Stimulated activated CD8-positive, alpha-beta memory T cell treated with anti-CD3 and anti-CD28 coated beads, Interleukin-2, amount 100 ng/mL, for 1 hour (primary cell): ENCODE measurements at places on chromosomes 5 and 9.

DNA sequence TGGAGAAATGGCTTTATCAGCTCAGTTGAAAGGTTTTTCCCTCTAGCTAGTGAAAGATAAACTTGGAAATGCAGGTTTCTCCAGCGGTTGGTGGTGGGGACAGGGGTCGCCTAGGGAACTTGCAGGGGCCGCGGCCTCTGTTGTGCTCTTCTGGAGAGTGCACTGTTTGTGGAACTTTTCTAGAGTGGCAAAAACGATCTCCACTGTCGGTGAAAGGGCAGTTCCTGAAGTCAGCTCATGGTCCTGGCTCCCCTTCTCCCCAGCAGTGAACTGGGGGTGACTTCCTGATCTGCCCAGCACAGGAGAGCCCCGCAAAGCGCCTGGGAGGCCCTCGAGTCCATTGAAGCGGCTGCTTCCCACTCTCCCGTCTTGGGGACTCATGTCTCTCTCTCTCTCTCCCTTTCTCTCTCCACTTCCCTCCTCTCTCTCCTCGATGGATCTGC, 3.2 kb downstream of the IRX1 start:
- DNase-seq = no peak

DNA sequence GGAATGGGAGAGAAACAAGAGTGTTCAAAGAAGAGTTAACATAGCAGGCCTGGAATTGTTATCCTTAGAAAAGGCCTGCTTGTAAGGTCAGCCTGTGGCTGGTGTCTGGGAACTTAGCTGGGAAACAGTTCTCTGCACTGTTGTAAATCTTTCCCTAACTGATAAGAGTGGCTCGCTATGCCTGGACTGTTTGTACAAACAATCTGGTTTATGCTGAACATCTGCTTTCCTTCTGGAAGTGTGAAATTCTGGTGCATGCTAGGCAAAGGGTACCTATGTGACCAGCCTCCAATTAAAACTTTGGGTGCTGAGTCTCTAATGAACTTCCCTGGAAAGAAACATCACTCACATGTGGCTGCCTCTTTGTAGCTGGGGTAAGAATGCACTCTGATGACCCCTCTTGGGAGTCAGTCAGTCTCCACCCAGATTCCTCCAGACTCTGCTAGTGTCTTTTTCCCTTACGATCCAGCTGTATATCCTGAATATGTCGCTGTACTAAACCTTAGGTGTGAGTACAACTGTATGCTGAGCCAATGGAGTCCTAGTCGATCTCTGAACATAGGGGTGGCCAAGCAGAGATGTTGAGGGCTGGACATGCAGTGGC, 16.5 kb downstream of the SPARC start:
- DNase-seq = no peak

GRCh38 chr9:130713286-130713960, 19.8 kb downstream of the EXOSC2 start:
- DNase-seq = no peak

DNA sequence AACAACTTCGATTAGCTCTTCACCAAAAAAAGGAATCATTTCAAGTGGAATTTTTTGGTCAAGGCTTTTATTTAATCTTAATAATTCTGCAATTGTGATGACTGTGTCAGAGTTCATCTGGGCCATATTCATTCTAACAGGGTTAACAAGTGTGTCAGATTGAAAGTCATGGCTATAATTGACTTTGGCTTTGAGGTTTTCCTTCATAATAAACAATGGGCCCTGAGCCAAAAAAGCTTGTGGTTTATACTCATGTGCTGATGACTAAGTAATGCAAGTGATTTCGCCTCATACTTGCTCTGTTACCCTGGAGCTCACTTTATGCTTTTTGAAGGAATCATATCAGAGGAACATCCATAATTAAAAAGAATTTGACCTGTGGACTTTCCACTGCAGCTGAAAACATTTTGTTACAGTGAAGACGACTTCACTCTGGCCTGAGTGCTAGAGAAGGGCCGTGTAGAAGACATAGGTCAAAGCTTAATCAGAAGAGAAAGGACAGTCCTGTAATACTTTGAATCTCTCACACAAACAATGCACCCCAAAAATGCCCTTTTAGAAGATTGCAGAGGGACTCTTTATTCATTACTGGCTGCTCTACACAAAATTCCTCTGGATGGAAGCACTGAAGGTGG, 101.7 kb downstream of the GDNF start:
- no peak for DNase-seq

DNA sequence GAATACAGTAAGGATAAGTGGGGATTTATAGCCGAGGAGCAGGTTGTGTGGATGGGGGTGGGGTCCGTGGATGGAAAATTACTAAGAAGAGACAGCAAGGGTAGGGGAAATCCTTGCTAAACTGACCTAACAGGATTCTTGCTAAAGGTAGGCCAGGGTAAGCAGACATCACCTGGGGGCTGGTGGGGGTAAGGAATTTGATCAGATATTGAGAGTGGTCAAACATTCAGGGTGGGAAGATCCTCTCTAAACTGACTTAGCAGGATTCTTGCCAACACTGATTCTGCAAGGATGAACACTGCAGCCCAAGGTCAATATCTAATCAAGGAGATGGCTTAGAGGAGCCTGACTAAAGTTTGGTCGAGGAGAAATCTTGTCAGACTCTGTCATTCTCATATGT, 2.7 kb upstream of the PLGRKT start:
- no peak for DNase-seq

GRCh38 chr5:80957031-80957761, 3.0 kb upstream of the RASGRF2 start:
- DNase-seq = no peak

DNA sequence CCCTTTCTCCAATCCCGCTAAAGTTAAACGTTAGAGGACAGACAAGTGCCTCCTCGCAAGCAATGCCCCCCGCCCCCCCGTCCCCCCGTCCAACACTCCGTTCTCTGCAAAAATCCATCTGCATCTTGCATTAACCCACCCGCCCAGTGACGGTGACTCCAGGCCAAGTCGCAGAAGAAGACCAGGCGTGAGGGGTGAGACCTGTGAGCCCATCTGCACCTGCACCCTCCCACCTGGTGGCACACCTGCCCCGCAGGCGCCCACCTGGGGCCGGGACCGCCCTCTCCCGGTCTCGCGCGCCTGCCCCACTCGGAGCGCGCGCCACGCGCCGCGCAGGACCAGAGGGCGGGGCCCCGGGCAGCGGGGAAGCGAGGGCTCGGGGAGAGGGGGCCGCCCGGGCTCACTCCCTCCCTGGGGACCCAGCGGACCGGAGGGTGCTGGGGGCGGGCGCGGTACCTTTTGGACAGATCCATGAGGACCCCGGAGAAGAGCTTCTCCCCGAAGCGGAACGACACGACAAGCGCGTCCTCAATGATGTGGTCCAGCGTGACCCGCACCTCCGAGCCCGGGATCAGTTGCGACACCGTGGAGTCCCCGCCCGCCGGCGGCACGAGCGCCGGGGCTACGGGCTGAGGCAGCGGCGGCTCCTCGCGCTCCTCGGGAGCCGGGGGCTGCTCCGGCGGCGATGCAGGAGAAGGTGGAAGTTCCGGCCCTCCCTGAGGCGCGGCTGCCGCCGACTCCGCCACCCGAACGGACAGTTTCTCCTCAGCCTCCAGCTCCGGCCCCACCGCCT, 705 bp downstream of the PWWP2A start:
- DNase-seq = peak; percentile 24

DNA sequence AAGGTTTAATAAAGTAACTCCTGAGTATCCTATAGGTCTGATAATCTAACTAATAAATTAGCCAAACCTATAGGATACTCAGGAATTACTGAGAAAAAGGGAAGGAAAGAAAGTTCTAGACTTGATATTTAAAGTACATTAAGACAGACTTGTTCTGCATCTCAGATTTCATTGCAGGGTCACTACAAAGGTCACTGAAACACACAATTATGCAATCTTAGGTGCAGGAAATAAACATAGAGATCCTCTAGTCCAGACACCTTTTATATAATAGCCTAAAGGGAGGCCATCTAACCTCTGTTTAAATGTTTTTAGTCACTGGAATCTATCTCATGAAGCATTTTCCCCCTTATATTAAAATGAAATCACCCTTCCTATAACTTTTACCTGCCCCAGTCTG, 1215.7 kb downstream of the MAT2B start:
- DNase-seq = no peak

- no peak for DNase-seq
Observed at GRCh38 chr5:119678351-119679028, 49.1 kb downstream of the FAM170A start.

- no peak for DNase-seq
Observed at GRCh38 chr5:150541895-150542294, 34.0 kb downstream of the NDST1 start.

- no peak for DNase-seq
Observed at GRCh38 chr9:114096041-114096511, 3.0 kb downstream of the KIF12 start.

- DNase-seq = no peak
Observed at GRCh38 chr9:95344735-95345325, 27.3 kb upstream of the FANCC start.

- DNase-seq = no peak
Observed at GRCh38 chr9:82106536-82106935, 118.0 kb downstream of the SPATA31D1 start.

GRCh38 chr5:110736753-110737152, 2.1 kb upstream of the SLC25A46 start:
- DNase-seq = no peak

GRCh38 chr9:78397454-78397853, 100.5 kb downstream of the PSAT1 start:
- DNase-seq = no peak

DNA sequence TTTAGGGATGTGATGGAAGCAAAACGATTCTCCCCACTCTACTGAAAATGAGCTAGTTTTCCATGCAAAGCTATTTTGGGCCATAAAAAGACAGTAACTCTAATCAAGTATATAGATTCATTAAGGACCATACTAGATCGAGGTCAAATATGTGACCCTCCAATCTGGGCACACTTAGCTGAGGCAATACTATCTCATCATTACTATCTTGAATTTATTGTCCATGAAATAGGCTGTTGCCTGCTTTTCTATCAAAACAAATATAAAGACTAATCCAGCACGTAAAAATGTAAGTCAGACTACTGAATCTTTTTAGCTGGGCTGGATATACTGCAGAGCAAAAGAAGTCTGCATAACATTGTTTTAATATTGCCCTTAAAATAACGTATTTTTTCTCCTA, 943.1 kb downstream of the NR2F1-AS1 start:
- DNase-seq = no peak

GRCh38 chr9:108045851-108046250, 556.3 kb upstream of the KLF4 start:
- DNase-seq = no peak

DNA sequence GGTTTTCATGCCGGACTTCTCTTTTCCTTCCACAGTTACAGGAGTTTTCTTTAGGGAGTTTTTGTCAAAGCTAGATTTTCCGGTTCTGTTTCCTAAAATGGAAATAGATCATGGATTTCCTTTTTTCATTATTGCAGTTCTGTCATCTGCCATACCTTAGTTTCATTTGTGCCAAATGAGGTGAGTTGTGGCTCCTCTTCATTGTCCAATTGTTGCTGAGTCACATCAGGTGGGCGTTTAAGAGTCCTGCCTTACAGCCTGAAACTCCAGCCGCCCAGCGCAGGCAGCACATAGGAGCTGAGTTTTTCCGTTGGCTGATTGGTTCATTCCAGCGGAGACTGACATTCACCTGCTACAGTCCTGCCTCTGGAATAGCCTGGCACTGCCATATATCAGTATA, 14.1 kb downstream of the SLC25A25 start:
- no peak for DNase-seq

DNA sequence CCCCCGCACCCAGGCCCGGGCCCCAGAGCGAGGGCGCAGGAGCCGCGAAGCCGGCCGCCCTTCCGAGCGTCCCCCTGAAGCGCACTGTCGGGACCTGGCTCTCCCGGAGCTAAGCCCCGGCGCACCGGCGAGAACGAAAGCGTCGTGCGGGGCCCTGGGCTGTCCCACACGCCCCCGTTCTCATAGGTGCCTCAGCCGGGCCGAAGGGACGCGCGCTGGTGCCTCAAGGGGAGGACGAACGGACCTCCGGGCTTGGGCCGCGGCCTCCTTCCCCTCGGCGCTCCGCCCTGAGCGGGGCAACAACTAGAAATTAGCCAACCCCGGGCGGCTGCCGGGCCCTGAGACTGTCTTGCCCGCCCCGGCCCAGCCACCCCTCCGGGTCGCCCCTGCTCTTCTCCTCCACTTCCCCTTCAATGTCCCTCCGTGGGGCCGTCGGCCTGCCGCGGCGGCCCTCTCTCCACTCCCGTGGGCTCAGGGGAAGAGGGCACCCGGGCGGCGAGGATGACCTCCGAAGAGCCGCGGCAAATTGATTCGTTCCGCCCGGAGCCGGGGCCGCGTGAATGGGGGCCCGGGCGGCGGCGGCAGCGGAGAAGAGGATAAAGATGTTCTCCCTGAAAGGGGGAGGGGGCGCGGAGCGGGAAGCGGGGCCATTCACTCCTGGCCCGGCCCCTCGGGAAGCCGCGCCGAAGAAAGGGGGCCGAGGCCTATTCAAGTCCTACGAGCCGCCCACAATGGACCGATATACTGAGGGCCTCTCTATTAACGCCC, 3.5 kb upstream of the PRDM12 start:
- no peak for DNase-seq

DNA sequence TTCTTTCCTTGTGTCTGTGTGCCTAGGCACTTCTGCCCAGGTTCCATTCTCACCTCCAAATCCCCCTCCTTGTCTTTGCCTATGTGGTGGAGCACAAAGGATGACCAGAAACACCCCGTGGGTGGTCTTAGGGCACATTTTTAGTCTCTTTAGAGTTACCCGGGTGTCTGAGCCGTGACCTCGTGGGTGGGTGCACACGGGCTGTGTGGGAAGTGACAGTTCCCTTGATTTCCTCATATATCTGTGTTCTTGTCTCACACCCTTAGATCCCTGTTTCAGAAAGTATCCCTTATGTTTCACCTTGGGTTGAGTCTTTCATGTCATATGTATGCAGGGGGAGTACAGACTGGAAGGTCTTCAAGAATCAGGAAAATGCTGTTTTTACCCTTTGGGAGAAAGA, 13.4 kb upstream of the SMIM32 start:
- no peak for DNase-seq

GRCh38 chr5:45437752-45438151, 258.4 kb downstream of the HCN1 start:
- DNase-seq = no peak

- no peak for DNase-seq
Observed at GRCh38 chr9:121784731-121785411, 133.4 kb downstream of the DAB2IP start.

GRCh38 chr5:1002836-1003235, 5.8 kb upstream of the NKD2 start:
- no peak for DNase-seq
